Testis (tissue), 5 donors: ENCODE measurements at places on chromosomes 3 and 15.

DNA sequence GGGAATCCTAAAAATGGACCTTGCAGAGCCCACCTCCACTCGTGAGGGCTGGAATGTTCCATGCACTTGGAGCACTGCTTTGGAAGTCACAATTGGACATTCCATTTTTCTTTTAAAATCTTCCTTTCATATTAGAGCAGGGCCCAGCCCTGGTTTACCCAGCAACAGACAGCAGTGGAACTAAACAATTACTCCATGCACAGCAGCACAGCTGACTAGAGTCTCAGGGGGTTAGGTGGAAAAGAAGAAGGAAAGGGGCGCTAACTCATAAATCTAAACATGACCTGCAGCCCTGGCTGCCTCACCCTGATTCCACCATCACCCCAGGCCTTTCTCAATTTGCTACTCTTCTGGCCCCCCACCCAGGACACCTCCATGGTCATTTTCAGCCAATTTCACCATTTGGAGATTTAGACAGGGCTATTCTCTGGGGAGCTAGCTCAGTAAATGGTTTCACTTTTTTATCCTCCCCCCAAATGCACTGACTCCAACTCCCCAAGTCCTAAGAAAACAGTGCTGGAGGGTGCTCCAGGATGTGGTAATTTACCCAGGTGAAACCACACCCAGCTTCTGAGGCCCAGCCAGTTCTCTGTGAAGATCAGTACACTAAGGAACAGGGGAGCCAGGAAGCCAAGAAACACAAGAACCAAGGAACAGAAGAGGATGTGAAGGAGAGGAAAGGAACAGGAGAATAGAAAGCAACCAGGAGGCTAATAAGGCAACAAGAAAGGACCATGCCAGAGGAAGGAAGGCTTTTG, 1.6 kb upstream of the LRRC31 start:
- DNase-seq: no peak

DNA sequence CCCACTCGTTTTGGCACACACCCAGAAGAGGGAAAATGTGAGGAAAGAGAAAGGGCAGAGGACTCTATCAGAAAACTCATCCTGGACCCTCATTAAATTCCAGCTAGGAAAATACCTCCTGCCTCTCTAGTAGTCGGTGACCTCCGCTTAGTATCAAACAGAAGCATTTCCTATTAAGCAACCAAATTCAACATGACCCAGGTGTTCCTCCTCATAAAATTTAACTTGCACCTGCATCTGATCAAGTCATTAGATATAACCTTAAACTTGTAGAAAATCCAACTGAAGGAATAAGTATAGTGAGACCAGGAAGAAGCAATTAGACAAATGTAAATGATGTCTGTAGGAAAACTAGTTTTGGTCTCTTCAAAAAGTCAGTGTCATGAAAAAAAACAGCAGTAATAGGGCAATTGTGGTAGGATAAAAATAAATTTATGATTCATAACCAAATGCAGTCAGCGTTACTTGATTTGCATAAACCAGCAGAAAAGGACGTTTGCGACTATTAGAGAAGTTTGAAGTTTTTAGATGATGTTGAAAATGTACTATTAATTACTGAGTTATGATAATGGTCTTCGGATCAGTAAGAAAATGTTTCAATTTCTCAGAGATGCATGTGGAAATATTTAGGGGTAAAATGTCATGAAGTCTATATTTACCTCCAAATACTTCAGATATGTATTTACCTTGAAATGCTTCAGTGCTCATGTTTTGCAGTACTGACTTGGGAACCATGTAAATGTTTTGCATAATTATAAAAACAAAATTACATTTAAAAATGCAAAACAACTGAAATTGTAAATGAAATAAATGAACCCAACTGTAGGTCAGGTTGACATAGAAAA, 44.6 kb downstream of the LDHAL6B start:
- DNase-seq: no peak

- no peak for DNase-seq
These were observed 143.3 kb downstream of the HCN4 start for GRCh38 chr15:73225358-73226015.

- no peak for DNase-seq
These were observed 102.9 kb upstream of the CGNL1 start for GRCh38 chr15:57273402-57273801.

GRCh38 chr3:143288944-143289343, 169.4 kb downstream of the CHST2 start:
- no peak for DNase-seq

- DNase-seq: no peak
These were observed 69.9 kb downstream of the CRTC3 start for GRCh38 chr15:90599644-90600043.

DNA sequence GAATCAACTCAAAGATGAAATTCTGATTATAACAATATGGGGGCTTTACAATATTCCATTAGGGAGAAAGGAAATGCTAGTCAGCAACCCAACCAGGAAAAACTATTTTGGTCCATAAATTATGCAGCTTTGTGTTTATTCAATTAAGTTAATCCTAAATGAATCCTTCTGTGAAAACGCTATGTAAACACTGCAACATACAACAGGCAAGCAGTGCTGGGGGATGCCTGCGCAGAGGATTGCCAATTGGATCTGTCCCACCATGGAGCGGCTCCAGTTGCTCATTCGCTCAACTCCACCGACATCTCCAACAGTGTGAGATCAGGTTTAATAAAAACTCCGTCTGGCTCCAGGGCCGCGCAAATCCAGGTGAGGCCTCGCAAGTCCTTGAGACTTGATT, 290.5 kb upstream of the VEPH1 start:
- no peak for DNase-seq

DNA sequence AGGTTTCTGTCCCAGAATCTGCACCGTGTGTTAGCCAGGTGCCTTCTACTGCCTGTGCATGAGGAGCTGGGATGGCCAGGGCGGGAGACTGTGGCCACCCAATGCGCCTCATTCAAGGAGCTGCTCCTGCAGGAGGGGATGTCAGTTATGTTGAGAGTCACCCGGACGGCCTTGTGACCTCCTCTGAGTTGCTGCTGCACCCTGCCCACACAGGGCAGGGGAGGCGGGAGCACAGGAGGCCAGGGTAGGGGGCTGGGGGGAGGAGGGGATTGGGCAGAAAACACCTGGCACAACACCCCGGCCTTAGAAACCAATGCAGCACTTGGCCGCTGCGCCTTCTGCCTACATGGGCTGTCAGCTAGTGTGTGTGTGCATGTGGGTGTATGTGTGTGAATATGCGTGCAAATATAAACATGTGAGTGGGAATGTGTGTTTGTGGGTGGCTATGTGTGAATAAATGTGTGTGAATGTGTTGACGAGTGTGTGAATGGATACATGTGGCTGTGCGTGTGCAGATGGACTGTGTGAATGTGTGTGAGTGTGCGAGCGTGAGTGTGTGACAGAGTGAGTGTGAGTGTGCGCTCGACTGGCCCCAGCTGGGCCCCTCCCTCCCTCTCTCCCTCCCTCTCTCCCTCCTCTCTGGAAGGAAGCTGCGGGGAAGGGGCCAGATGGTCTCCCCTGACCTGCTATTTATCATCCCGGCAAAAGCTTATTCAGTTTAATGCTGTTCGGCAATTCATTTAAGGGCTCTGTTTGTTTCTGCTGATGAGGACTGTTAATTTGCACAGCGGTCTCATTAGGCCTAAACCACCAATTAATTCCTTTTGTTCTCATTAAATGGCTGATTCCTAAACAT, 106.9 kb downstream of the TLE3 start:
- DNase-seq: no peak

DNA sequence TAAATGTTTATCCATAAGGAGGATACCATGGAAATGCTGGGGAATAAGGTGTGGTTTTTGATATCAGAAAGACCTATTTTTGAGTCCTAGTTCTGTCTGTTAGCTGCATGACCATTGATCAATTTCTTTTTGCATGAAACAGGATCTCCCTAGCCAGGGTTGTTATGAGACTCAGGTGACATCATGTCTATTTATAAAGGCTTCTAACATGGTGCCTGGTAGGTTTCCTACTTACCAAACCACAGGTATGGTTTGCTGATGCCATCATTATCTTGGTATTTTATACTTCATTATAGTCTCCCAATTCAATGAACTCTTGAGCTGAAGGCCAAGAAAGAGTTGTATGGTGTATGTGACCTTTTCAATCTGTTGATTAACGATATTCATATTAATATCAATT, 144.0 kb downstream of the CLSTN2 start:
- no peak for DNase-seq

GRCh38 chr3:196941729-196942225, 551 bp downstream of the NCBP2 start:
- DNase-seq: peak; percentile 63

DNA sequence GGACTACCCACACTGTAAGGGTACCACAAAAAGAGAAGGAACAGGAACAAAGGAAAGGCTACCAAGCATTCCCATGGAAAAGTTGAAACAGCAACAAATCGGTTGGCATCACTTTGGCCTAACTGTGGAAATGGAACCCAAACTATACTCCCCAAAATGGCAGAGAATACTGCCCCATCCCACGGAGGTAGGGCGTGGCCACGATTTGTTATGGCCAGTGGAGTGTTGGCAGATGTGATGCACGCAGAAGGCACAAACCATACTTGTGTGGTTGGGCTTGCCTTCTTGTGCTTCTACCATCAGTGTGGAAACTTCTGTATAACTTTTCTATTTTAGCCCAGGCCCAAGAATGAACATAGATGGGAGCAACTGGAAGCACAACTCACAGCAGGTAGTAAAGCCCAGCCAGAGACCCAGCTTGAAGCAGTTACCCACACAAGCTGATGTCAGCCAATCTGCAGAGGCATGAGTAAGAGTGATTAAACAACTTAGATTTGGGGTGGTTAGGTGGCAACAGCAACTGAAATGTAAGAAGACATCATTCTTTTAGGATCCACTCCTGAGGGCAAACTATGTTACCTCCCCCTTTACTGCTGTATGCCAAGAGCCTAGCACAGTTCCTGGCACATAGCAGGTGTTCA, 64.1 kb downstream of the BTD start:
- DNase-seq: no peak

- DNase-seq: no peak
These were observed 17.0 kb downstream of the PEAK1 start for GRCh38 chr15:77402740-77403379.

DNA sequence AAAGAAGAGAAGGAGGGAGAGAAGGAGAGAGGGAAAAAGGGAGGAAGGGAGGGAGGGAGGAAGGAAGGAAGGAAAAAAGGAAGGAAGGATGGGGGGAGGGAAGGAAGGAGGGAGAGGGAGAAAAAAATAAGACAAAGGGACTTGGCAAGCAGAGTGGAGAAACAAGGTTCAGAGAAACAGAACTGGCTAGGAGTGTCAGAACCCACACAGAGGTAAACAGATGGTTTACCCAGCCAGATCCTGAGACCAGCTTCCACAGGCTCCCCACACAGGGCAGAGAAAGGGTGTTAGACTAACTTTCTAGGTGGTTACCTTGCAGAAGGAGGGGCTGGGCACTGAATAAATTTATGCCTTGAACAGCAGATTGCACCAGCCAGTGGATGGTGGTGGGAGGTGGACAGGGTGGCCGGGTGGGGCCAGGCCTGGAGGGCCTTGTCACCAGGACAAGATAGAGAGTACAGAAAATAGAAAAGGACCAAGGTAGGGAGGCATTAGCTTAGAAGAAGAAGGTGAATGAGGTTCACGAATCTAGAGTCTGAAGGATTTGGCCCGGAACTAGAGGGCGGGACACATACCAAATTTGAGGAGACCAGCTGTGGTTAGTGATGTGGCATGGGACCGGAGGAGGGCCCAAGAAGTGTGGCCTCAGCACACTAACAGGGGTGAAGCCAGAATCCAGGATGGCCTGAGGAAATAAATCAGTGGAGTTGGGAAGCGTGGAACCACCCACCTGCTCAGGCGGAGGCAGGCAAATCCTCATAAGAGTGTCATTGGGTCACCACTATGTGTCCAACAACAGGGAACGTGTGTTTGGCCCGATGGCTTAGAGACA, 1.2 kb upstream of the TM4SF1 start:
- no peak for DNase-seq

DNA sequence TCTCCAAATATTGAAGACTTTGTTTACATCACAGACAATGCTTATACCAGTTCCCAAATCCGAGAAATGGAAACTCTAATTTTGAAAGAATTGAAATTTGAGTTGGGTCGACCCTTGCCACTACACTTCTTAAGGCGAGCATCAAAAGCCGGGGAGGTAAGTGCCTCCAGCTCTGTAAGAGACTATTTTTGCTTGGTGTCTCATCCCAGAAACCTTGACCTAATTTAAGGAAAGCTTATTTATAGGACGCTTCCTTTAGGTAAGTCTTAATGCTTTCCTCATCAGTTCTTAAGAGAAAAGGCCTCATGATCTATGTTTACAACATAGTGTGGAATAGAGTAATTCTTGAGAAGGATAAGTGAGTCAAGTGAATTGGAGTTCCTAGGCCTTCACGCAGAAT, 11.8 kb downstream of the CCNB2 start:
- no peak for DNase-seq

GRCh38 chr15:94225616-94226015, 5.7 kb upstream of the MCTP2 start:
- DNase-seq: no peak

GRCh38 chr15:85707519-85708338, 87.0 kb downstream of the KLHL25 start:
- DNase-seq: no peak

GRCh38 chr3:129205109-129205832, 21.6 kb upstream of the CNBP start:
- no peak for DNase-seq
